ENCODE measurements at places on chromosomes 16 and 17.

DNA sequence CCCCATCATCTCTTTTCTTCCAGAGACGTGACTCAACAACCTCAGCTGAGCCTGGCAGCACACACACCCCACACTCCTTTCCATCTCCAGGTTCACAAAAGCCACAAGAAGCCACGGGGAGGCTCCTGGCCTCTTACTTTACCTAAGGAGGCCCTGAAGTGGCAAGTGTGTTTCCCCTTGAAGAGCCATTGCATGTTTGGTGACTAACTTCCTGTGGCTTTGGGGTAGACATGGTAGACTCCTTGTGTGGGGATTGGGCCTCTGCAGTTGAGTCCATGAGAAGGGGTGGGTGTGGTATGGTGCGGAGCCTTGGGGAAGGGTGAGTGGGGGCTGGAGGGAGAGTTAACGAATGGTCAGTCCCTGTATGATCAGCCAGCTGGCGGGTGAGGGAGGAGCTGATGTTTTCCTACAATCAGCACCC is 24.2 kb downstream of the SAP30BP start:
- DNase-seq: no peak

DNA sequence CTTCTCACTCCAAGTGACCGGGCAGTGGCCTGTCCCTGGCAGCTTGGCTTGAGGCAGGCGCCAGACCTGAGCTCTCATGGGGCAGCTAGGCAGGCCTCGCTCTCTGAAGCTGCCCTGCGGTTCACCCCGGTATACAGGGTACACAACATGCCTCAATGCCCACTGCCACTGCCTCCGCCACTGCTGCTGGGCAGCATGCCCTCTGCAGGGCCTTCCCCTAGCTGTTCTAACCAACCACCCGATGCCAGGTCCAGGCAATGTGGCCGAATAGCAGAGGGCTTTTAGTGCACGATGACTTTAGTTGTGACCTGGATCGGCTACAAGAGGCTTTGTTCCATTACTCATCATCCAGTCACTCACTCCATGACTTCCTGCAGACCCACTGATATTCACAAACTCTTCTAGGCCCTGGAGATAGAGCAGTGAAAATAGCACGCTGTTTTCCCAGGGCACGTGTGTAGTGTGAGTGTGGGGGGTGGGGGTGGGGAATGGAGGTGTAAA is 19.7 kb downstream of the CDC42EP4 start:
- DNase-seq: no peak

GRCh38 chr16:83125999-83126568 is 499.3 kb downstream of the CDH13 start:
- DNase-seq: no peak

- no peak for DNase-seq
Observed at GRCh38 chr16:89565506-89566372, 5.3 kb downstream of the RPL13 start.

- DNase-seq: no peak
Observed at GRCh38 chr17:81961087-81961511, at the start of gene NOTUM. Gene NOTUM, minus strand, starts transcription at chr17:81961187. Its CDS starts 278 bp downstream, at chr17:81960909.

DNA sequence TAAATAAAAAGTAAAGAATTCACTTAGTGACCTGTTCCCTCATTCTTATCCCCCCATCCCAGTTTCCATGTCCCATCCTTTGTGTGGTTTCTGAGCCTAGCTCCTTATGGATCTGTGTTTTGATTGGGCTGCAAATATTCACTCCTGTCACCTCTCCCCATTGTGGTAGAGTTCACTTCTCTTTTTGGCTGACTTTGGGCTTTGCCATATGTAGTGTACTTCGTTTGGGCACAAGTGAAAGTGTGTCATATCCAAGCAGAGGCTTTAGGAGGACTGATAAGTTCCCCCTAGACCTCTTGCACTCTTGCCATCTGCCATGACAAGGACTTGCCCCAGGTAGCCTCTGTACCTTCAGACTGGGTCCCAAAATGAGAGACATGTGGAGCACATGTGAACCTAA is 13.0 kb upstream of the DHRS7B start:
- no peak for DNase-seq

GRCh38 chr17:82055023-82055964 is 3.6 kb downstream of the GPS1 start:
- no peak for DNase-seq

- DNase-seq: no peak
Observed at GRCh38 chr17:15891318-15891717, 53.6 kb upstream of the ADORA2B start.

DNA sequence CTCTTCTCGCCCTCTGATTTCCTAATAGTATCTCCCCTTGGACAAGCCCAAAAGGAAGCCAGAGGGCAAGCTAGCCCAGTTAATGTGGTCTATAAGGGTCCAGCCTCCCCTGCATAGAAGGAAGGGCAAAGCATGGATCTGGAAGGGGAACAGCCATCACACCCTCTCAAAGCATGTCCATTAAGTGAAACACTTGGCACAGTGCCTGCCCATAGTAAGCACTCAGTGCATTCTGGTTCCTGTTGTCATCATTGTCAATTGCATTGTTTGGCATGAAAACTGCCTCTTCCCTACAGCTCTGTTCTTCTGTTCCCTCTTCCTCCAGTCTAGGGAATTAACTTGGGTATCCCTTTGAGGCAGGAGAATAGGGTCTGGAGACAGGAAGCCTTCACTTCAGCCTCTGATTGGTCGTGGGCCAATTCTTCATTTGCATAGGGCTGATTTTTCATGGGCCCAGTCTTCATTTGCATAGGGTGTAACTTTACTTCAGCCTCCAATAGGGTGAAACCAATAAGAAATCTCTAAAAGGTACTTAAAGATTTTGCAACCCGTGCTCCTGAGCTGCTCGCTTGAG is 81.4 kb downstream of the C17orf67 start:
- DNase-seq: no peak

DNA sequence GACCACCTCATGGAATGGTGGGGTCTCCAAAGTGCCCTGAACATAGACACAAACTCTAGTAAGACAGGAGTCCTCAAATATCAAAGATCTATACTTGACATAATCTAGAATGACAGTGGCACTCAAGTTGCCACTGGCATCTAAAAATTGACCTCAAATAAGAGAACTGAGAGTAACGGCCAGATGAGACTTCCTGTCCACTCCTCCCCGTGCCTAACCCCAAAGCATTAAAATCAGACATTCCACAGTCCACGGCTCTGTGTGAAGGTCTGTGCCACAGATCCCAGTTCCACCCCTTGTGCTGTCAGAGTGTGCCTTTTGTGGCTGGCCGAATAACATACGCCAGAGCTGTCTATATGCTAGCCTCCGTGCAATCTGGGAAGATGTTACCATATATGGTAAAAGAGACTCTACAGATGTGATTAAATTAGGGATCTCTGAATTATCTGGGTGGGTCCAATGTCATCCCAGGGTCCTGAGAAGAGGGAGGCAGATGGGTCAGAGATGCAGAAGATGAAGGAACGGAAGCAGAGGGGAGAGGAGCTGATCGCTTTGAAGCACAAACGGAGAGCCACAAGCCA is 21.0 kb upstream of the EVPL start:
- DNase-seq: no peak

GRCh38 chr17:65156185-65156834 is 19.1 kb downstream of the RGS9 start:
- DNase-seq: no peak

DNA sequence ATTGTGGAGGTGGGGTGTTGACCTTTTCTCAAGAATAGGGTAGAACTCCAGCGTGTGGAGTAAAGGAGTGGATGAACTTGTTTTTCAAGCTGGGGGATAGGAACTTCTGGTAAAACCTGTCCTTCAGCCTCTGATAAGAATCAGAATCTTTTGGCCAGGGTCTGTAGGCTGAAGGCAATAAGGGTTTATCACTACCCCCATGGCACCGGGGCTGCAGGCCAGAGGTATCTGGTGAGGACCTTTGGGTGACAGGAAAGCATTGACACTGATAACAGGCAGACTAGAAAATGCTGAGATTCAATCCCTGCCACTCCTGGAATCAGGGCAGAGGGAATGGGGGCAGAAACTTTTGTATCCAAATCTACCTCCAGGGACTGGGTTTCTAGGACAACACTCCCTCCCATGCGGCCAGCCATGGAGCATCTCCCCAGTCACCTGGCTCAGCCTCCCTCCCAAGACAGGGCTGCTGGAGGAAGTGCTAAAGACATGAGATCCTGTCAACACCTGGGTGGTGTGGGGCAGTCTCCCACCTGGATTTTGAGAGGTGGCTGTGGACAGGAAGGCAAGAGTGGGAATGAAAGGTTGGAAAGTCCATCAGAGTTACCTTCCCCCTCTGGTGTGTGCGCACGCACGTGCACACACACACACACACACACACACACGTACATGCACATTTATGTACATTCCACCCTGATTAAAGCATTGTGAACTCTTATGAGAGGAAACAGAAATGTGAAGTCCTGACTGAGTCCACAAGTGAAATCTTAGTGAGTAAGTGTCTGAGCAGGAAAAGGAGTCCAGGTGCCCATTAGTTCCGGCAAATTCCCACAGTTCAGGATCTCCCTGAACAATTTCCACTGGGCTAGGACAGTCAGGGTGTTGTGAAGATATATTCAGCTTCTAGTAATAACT is 53.1 kb upstream of the MARCHF10 start:
- DNase-seq: no peak

DNA sequence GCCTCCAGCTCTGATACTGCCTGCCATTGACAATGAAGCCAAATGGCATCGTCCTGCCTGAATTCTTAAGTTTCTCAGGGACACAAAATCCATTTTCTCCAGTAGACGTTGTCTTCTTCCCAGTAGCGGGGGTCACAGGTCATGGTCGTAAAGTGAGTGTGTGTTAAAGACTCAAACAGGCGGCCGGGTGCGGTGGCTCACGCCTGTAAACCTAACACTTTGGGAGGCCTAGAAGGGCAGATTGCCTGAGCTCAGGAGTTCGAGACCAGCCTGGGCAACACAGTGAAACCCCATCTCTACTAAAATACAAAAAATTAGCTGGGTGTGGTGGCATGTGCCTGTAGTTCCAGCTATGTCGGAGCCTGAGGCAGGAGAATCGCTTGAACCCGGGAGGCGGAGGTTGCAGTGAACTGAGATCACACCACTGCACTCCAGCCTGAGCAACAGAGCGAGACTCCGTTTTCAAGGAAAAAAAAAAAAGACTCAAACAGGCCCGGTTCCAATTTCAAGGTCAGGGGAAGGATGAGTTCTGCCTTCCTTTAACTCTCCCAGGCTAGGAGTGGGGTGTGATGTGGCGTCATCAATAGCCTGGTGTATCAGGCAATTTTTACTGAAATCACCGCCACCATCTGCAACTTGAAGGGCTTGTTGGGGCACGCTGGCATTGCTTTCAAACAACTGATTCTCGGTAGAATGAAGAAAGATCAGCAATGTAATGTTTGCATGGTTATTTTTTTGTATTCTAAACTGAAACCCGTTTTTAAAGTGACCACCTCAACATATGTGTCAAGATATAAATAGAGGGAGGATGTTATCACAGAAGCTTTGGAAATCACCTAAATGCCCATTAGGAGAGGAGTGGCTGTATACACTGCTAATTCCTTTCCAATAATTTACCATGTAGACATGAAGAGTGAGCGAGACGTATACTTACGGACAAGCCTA is 91.0 kb downstream of the WSCD1 start:
- peak; percentile 18 for DNase-seq

GRCh38 chr17:31329221-31329620 is 7.8 kb upstream of the EVI2A start:
- no peak for DNase-seq

DNA sequence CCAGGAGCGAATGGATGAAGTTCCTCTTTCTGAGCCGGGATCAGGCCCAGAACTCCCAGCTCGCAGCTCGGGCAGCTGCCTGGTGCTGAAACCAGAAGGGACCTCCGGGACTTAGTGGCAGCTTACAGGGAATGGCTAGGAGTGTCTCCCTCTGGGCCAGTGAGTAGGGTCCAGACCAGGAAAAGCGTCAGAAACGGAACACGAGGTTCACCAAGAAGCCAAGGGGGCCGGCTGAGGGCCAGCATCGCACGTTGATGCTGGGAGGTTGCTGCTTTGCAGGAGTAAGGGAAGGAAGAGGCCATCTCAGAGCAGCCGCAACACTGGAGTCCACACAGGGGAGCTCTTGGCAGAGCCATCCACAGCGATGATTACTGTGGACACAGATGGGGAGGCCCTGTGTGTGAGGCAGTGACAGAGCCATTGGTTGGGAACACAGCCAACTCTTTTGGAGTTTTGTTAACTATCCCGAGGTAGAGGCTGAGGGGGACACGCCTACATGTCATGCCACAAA is 74.0 kb upstream of the CREBBP start:
- DNase-seq: peak; percentile 77

DNA sequence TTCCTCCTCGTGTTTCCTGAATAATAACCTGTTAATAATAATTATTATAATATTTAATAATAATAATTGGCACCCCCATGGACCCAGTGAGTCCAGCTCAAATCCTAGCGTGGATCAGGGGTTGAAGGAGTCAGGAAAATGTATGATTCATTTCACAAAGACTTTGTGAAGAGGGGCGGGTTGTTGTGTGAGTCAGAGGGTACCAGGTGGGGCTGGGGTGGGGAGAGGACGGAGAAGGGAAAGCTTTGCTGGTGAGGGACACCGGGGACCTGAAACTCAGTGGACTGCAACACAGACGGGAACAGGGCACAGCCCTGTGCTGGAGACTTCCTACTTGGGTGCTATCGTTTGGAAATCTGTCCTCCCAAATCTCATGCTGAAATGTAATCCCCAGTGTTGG is 3.1 kb upstream of the ADORA2B start:
- no peak for DNase-seq

DNA sequence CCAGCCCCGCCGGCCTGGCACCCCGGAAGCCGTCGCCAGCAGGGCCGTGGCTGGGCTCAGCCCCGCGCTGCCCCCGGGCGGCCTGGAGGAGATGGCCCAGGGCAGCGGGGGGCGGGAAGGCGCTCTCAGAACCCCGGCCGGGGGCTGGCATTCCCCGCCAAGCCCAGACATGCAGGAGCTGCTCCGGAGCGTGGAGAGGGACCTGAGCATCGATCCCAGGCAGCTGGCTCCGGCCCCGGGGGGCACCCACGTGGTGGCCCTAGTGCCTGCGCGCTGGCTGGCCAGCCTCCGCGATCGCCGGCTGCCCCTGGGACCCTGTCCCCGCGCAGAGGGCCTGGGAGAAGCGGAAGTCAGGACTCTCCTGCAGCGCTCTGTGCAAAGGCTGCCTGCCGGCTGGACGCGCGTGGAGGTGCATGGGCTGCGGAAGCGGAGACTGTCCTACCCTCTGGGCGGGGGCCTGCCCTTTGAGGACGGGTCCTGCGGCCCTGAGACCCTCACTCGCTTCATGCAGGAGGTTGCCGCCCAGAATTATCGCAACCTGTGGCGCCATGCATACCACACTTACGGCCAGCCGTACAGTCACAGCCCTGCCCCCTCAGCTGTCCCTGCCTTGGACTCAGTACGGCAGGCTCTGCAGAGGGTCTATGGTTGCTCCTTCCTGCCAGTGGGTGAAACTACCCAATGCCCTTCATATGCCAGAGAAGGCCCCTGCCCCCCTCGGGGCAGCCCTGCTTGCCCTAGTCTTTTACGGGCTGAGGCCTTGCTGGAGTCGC is 551 bp downstream of the WDR81 start:
- no peak for DNase-seq

- DNase-seq: no peak
Observed at GRCh38 chr17:78735832-78736525, 46.1 kb downstream of the CYTH1 start.
